C1 segment of cervical spinal cord (tissue), 14 donors: ENCODE measurements at places on chromosomes 7 and 10.

DNA sequence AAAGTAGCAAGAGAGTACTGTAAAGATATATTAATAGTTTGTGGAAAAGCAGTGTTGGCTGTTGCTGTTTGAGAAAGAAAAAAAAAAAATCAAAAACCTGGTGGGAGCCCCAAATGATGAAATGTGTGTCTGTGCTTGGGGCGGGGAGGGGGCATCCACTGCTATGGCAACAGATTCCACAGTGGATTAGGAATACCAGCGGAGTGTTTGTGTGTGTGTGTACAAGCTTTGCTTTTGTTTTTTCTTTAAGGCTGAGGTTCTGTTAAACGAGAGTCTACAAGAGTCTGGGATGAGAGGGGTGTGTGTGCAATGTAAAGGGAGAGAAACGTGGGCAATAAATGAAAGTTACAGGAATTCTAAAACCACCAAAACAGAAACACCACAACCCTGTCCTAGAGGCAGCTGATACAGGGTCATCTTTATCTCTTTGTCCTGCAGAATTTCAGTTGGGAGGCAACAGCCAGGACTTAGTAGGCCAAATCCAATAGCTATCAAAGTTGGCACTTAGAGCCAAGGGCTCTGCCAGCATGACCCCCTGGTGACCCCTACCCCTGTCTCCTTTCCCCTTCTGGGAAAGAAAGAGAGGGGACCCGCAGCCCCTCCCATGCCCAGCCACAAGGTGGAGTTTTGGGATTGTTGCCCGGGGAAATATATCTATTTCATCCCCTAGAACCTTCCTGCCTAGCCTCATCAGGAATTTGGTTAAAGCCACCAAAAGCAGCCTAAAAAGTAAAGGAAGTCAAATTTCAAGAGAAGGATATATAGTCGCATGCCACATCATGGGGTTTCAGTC lies 85.4 kb downstream of the OSBPL3 start:
- DNase-seq: no peak

DNA sequence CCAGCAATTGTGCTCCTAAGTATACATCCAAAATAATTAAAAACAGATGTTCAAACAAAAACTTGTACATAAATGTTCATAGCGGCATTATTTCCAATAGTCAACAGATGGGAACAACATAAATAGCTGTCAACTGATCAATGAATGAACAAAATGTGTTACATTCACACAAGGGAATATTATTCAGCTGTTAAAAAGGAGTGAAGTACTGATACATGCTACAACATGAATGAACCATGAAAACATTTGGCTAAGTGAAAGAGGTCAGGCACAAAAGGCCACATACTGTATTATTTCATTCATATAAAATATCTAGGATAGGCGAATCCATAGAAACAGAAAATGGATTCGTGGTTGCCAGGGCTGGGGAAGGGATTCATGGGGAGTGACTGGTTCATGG lies 109.1 kb downstream of the CDH23 start:
- no peak for DNase-seq

DNA sequence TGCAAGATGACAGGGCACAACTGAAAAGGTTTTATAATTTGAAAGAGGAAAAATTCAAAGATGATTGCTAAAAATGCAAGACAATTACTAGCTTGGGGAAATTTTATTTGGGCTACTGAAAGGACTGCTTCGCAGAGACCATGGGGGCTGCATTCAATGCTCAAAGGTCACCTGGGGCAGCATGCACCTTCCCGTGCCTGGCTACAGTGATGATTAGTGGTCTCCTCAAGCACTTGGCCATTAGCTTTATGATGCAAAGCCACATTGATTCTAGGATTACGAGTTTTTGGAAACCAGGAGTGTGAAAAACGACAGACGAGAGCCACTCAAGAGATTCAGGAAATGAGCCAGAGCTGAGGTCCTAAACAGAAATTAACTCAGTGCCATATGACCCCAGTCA lies 764.6 kb downstream of the PHTF2 start:
- DNase-seq: no peak

- DNase-seq: no peak
Observed at GRCh38 chr7:55246171-55246570, 119.0 kb upstream of the LANCL2 start.

DNA sequence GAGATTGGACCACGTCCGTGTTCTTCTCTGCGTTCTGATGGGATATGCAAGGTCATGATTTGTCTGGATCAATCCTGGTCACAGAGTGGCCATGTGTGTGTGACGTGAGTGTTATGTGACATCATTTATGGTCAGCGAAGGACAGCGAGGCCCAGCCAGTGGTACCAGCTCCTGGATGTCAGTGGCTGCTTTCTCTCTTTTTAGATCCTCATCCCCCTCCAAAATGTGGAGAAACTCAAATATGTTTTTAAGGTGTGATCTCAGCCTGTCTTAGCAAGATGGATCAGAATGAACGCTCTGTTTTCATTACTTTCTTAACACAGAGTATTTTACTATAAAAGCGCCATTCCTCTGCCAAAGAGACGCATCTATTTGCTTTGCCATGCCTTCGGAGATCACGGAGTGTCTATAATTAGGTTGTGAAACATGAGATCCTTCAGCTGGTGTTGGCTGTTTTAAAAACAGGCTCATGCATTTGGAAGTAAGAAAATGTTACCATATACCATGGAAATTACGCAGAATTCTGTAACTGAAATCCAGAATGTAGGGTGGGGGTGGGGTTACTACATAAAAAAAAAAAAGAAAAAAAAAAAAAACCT lies 245.5 kb upstream of the TCERG1L start:
- DNase-seq: no peak

GRCh38 chr10:81876253-81877077 lies 1.5 kb downstream of the NRG3 start:
- DNase-seq: peak; percentile 34

DNA sequence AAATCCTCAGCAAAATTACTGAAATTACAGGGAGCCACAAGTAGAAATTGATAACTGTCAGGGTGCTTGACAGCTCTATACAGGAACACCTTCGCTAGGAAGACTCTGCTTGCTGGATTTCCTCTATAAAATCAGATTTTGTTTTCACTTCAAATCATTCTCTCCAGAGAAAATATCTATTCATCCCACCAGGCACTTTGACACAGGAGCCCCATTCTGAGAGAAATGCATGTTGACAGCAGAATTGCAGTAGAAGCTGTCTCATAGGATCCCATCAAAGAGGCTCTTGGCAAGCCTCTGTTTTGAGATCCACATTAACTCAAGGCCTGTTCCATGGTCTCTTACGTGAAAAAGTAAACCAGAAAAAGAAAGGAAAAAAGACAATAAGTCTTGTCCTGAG lies 116.8 kb downstream of the PDE1C start:
- DNase-seq: no peak

- no peak for DNase-seq
Observed at GRCh38 chr10:128130051-128130450, 3.8 kb upstream of the MKI67 start.

- no peak for DNase-seq
Observed at GRCh38 chr7:7203813-7204575, 21.6 kb downstream of the C1GALT1 start.

- no peak for DNase-seq
Observed at GRCh38 chr10:63438506-63439498, 27.0 kb downstream of the JMJD1C start.

- DNase-seq: no peak
Observed at GRCh38 chr10:113843972-113844485, 9.9 kb downstream of the DCLRE1A start.

DNA sequence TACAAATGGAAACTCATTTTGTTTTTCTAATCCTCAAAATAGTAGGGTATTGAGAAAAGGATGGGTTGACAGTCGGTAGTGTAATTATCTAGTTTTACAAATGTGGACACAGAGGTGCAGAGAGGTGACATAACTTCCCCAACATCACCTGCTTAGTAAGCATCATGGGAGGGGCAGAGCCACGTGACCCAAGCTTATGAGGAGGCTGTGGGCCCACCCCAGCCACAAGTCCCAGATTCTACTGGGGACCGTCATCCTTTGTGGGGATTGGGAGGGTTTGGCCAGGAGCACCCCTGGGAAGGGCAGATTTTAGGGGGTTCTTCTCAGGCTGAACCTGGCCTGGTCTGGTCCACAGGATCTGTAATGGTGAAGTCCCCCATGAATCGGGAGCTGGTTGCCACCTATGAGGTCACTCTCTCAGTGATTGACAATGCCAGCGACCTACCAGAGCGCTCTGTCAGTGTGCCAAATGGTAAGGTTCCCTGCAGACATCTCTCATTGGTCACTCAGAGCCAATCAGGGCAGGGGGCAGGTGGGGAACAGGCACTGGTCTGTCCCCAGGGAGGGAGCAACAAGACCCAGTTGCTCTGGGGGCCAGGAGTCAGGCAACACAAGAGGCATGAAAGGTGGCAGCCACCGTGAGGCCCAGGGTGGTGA lies 23.6 kb upstream of the VSIR start:
- no peak for DNase-seq
